ENCODE measurements at places on chromosomes 6 and 20.

- peak; percentile 58 for DNase-seq
Measured at GRCh38 chr6:6811128-6812009, 222.8 kb downstream of the LY86 start.

- no peak for DNase-seq
Measured at GRCh38 chr6:15369838-15370237, 124.0 kb downstream of the JARID2 start.

- no peak for DNase-seq
Measured at GRCh38 chr6:79239536-79240168, 5.2 kb upstream of the HMGN3 start.

DNA sequence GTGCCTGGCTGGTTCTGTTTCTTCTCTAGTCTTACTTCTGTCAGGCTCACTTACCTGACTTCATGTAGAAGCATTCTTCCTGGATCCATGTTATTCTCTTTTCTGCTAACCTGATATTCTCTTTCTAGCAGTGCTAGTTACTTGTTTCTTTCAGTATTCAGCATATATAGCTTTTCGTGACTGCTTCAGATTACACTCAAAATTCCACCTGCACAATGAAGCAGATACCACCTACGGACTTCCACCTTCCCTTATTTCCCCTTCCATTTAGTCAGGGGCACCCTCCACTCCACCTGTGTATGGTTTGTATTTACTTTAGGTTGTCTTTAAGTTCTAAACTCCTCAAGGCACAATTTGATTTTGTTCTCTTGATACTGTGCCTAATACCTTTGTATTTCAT lies 36.8 kb downstream of the ZFAND3 start:
- no peak for DNase-seq

DNA sequence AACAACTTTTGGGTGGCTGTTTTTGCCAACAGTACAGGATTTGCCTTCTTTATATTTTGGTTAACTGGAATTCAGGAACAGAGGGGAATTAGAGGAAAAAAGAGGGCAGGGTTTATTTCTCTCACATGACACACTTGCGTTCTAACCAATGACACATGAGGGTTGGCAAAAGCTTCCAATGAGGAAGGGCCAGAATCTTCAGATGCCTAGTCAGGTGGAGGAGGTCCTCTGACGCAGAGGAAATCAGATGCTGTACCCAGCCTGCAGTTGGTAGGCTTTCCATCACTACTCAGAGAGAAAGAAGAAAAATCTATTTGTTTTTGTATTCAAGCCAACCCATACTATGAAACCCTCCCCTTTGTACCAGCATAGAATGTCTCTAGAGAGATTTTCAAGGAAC lies 20.8 kb downstream of the TM9SF4 start:
- DNase-seq: no peak

DNA sequence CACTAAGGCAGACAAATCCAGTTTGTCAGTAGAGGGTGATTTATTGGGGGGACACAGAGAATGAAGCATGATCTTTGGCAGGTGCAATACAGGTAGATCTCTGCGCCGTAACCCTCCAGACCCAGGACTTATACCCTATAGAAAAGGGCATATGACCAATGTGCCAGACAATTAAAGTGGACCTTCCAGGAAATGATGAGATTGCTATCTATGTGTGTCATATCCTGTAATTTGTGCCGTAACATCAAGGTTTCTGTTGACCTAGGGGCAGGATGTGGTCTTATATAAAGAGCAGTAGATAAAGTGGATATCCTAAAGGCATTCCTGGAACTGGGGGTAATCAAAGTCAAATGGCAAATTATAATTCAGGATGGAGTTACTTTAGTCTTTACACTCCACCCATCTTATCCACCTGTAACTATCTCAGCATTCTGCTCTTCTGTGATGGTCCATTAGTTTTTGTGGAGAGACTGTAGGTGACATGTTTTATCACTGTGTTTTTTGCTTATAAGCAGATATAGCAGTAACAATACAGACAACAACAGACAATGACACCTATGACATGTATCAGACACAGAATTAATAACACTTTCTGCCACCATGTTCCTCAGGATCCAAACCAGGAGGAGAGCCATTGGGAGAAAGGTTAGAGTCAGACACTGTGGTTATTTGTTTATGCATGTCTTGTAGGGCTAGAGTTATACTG lies 43.1 kb upstream of the ZNF337 start:
- no peak for DNase-seq

DNA sequence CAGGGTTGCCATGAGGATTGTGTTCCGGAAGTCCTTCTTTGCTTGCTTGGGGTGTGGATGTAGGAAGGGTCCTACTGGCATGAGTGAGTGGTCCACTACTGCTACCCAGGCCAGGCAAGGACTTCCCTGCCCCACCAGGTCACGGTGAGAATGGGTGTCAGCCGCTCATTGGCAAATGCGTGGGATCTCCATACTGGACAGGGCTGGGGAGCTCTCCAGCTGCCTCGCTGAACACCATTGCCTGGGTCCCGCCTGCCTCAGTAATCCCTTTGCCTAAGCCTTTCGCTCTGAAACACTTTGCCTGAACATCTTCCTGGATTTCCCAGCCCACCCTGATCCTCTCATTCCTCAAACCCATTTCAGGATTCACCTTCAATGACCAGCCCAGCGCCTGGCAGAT lies 59.5 kb downstream of the CTCFL start:
- no peak for DNase-seq

- DNase-seq: no peak
Measured at GRCh38 chr6:31621991-31622390, 1.5 kb downstream of the PRRC2A start.

DNA sequence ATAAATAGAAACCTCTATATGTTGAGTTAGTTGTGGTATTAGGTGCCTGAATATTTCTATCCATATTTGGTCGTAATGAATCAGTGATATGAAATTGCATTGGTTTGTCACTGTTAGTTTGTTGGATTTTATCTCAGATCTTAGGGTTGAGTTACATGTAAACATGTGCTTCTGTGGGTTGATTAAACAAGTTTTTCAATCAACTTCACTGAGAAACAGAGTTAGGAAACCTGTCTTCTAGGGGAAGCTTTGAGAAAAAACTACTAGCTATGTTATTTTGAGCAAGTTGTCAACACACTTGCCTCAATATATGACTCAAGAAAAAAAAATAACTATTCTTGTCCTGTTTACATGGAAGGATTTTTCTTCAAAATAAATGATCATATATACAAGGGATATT lies 14.8 kb upstream of the ADGB start:
- no peak for DNase-seq

Data from muscle of leg (tissue), 16 donors.